ENCODE measurements at places on chromosomes 7 and 10. TPM values are rescaled to one million over a fixed set of nuclear protein-coding genes. Genes with fewer than 3 reads are reported as not detected.
A peak's percentile ranks its signal among the peaks of the same experiment; 100 is the strongest.

Gene AKR1B15
- total RNA-seq, result not detected

DNA sequence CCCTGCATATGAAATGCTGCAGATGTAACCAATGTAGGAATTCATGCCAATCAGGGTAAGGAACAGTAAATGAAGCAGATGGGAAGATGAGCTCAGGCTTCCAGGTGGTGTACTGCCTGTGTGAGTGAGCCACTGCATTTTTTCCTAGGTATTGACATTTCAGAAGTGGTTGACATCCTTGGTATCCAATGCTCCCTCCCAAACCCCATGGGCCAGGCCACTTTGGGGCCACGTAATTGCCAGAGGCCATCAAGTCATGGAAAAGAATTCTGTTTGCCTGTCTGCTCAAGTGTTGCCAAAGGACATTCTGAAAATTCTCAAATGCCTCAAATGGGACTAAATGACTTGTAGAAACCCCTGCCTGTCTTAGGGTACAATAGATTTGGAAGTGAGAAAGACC is 384.6 kb downstream of the GATA3 start:
- no peak for DNase-seq

GRCh38 chr7:28957064-28957750 is 923 bp downstream of the TRIL start:
- DNase-seq, result no peak

- DNase-seq, result peak; percentile 29
Measured at GRCh38 chr10:24722676-24723385, 856 bp downstream of the ARHGAP21 start.

- DNase-seq, result no peak
Measured at GRCh38 chr7:1040790-1041189, 3.6 kb upstream of the GPR146 start.

- no peak for DNase-seq
Measured at GRCh38 chr7:82109288-82109687, 334.3 kb downstream of the CACNA2D1 start.
